ENCODE measurements at places on chromosomes 2 and 18. TPM values are rescaled to one million over a fixed set of nuclear protein-coding genes. Genes with fewer than 3 reads are reported as not detected.

VIT gene
- not detected for total RNA-seq

MOGAT1 gene
- total RNA-seq = not detected

EMILIN1 gene
- total RNA-seq = 42.3 TPM

VWC2L gene
- not detected for total RNA-seq

NTSR2 gene
- total RNA-seq = not detected

EEF1B2 gene
- 374 TPM for total RNA-seq

ST8SIA3 gene
- total RNA-seq = not detected

CHRNG gene
- total RNA-seq = not detected

CFC1B gene
- total RNA-seq = not detected

REG1B gene
- not detected for total RNA-seq

PCBP1 gene
- total RNA-seq = 266 TPM

PRADC1 gene
- total RNA-seq = 34.6 TPM

RAB3GAP1 gene
- 43.0 TPM for total RNA-seq

SDC1 gene
- 65.3 TPM for total RNA-seq

CYRIA gene
- 18.0 TPM for total RNA-seq

CTAGE1 gene
- not detected for total RNA-seq

SLC4A5 gene
- 3.1 TPM for total RNA-seq

DNAH7 gene
- 5.5 TPM for total RNA-seq

KCNE4 gene
- total RNA-seq = 2.0 TPM

SERPINB11 gene
- not detected for total RNA-seq

CABYR gene
- total RNA-seq = 0.41 TPM

FAM136A gene
- 29.8 TPM for total RNA-seq

ITGAV gene
- total RNA-seq = 41.0 TPM

GKN1 gene
- not detected for total RNA-seq
